ENCODE measurements at places on chromosomes 2 and 18. TPM values are rescaled to one million over a fixed set of nuclear protein-coding genes. Genes with fewer than 3 reads are reported as not detected.

Gene UPP2
- total RNA-seq, result not detected

Gene CPO
- total RNA-seq, result not detected

Gene SATB2
- 14.5 TPM for total RNA-seq

GRCh38 chr2:162004031-162004430 lies 70.0 kb downstream of the DPP4 start:
- no peak for DNase-seq

GRCh38 chr2:85265304-85265703 lies 62.5 kb downstream of the TGOLN2 start:
- no peak for DNase-seq

- DNase-seq, result no peak
Measured at GRCh38 chr18:12595571-12596255, 62.2 kb downstream of the SPIRE1 start.

GRCh38 chr2:119267604-119268003 lies 44.0 kb downstream of the STEAP3 start:
- DNase-seq, result no peak

DNA sequence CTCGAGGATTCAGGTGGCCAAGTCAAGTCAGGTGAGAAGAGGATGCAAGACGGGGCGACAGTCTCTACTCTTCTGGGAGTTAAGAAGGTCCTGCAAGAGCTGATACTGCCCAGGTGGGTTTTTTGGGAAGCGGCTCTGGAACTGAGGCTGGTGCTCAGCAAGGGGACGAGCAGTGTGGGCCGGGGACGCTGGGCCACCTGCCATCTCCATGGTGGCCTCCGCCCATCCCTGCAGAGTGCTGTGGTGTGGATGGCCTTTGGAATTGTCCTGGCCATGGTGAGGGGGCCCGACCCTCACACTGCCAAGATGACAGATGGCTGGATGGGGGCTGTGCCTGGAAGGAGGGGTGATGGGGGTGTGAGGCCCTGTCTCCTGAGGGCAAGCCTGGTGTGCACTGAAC lies 34.2 kb upstream of the LDLRAD4 start:
- no peak for DNase-seq

DNA sequence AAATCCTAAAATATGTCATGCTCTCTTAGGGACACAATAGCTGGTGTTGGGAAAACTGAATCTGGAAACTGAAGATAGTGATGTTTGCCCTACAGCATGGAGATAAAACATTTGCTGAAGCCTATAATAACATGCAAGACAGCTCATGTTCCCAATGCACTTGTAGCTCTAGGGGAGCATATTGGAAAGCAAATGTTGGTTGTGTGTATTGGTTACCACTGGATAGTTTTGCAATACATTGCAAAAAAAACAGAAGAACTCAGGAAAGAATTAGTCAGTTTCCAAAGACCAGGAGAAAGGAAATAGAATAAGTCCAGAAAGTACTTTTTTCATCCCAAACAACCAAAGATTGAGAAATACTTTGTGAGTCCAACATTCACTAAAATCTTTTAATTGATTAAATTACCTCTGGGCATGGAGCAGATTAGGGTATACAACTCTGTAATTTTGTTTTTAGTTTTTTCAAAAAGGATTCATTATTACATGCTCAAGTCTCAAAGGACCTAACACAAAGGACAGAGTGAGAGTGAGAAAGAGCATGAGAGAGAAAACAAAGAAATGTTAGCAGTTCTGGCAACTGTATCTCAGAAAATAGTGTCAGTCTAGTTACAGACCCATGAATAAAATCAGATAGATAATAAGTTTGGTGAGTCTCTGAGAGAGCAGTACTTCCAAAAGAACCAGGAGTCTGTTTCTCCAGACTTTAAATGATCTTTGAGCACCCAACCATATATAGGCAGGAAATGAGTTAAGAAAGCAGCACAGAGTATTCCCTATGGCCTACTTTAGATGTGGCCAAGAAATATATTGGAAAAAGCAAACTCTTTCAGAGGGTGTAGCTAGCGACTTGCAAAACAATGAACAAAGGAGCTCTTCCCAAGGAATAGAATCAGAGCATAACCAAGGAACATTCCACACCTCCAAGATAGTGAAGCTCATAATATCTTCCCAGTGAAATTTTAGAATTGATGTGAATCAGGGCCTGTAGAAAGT lies 36.6 kb upstream of the COL3A1 start:
- peak; percentile 24 for DNase-seq

DNA sequence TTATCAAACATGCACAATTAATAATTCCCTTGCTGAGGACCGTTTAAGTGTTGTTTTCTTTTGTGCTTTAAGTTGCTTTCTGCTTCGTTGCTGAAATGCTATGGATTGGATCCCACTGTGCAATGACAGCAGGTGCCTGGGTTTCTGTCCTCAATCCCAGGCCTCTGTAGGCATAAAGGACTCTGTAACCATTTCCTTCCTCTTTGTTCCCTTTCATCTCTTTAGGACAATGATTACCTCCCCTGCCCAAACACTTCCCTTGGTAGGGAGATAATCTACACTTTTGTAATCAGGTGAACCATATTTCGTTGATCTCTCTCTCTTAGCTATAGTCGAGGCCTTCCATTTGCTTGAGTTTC lies 58.6 kb upstream of the LYPD6B start:
- DNase-seq, result no peak

- DNase-seq, result no peak
Measured at GRCh38 chr2:171141320-171141719, 19.4 kb downstream of the TLK1 start.

- DNase-seq, result peak; percentile 75
Measured at GRCh38 chr2:30629866-30630265, 177.4 kb downstream of the CAPN13 start.

DNA sequence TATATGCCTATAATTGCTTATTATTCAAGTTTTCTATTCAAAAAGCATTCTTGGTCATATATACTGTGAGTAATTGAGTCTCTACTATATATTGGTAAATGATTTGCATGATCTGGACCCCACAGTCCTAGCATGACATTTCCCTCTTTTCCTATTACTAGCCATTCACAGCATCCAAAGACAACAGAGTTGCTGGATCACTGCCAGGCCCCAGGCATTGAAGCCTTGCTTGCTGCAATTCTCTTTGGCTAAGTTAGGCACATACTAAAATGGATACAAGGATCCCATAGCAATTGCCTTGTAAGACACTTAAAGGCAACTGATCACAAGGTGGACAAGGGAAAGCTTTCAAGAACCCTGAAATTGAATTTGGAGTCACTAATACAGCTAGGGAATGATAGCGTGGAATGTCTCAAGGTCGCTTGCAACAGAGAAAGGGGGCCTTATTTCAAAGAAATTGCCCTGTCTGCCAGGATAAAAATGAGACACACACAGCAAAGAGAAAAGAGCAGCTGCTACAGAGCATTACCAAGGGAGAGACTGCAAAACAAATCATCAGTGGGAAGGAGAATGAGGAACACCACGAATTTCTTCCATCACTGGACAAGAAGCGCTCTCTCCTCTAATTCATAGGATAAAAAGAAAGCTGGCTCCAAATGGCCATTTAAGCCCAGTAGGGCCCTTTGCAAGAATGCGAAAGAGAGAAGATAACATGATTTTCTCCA lies 77.1 kb upstream of the EPHA4 start:
- DNase-seq, result no peak

DNA sequence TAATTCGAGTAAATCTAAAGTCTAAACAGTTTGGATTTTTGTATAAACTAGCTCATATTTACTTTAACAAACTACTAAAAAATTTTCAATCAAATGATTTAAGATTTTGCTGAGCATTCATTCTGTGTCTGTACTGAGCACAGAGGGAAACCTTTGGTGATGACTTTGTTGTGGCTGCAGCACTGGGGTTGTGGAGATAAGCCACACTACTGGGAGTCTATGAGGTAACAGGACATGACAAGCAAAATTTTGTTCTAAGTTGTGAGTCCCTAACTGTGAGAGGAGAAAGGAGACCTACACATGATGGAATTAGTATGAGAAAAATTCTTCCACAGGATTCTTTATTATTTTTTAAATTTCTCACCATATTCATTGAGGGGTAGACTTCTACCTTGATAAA lies 933.7 kb upstream of the LRATD1 start:
- no peak for DNase-seq

- DNase-seq, result no peak
Measured at GRCh38 chr2:190173392-190173791, 110.9 kb upstream of the MSTN start.

DNA sequence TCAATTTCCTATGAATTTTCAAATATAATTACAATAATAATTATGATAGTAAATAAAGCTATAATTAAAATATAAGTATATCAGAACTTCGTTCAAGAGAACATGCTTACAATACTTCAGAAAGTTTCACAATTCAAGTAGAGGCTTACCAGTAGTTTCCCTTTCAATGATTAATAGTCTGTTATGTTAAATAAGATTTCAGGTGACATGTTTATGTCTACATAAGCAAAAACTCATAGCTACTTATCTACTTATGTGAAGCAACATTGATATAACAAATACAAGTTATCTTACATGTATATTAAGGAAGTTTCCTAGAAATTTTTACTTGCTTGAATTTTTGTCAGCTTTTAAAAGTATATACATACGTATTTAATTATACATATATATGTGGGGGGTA lies 4.5 kb upstream of the COL3A1 start:
- DNase-seq, result no peak

DNA sequence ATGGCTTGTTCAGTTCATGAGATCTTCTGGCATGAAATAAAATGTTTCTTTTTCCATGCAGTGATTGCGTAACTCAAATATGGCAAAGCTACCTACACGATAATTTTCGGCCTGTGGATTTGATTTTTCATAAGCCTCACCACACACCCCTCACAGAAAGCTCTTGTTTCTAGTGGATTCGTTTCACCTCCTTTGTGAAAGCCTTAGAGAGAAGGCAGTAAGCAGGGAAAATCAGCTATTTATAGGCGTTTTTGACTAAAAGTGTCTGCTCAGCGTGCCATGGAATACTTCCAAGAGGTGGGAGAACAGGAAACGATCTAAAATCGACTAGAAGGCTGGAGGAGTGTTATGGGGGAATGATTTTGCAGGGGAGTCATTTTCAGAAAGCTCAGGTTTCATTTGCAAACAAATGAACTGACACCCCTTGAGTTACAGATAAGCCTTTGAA lies 417.9 kb downstream of the TGIF1 start:
- no peak for DNase-seq

GRCh38 chr2:239412905-239413603 lies 12.2 kb upstream of the HDAC4 start:
- DNase-seq, result no peak

DNA sequence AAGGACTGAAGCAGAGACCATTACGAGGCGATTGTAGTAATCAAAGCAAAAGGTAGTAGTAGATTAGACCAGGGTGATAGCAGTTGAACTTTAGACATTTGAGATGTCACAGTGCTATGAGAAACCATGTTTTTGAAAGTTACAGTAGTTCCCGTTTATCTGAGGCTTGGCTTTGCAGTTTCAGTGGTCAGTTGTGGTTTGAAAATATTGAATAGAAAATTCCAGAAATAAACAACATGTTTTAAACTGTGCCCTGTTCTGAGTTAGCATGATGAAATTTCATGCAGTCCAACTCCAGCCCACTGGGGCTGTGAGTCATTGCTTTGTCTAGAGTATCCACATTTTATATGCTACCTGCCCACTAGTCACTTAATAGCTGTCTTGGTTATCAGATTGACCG lies 47.5 kb downstream of the ZNF638 start:
- peak; percentile 51 for DNase-seq

DNA sequence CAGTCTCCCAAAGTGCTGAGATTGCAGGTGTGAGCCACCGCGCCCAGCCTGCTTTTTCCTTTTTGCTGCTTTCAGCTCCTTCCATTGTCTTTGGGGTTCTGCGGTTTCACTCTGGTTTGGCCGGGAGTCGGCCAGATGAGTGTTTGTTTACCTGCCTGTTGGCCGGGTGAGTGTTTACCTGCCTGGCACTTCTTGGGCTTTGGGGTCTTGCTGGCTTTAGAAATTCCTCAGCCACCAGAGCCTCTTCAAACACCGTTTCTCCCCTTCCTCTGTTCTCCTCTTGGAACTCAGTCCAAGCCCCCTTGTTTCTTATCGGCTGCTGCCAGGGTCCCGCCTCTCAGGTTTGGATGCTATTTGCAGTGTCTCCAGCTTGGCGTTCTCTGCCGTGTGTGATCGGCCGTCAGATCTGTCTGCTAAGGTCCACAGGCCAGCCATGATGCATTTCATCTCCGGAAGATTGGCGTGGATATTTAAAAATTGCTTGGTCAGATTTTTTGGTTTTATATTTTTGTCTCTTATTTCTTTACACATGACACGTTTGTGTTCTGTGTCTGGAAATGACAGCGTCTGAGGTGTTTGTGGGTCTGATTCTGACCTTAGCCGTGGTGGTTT lies 14.2 kb upstream of the GAL3ST2 start:
- DNase-seq, result no peak

DNA sequence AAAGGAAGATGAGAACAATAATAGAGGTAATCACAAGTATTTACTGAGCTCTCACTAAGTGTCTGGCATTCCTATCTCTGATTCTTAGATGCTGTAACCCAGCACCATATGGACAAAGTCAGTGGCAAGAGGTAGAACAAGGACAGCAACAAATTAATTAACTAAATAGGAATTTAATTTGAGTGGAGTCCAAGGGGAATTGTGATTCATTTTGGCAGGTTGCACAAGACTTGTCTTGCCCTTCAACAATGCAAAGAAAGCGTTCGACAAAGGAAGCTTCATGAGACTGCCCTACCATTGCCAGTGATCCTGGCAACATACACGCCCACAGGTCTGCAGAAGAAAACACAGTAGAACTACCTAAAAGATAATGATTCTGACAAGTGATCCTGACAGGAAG lies 221.6 kb downstream of the RBM43 start:
- no peak for DNase-seq

GRCh38 chr2:138649571-138649970 lies 130.6 kb downstream of the NXPH2 start:
- DNase-seq, result peak; percentile 39
